ENCODE measurements at places on chromosomes 11 and 22.

- no peak for DNase-seq
Observed at GRCh38 chr11:134742956-134743819, 331.1 kb upstream of the B3GAT1 start.

- no peak for DNase-seq
Observed at GRCh38 chr11:27721264-27722116, 21.2 kb upstream of the BDNF start.

DNA sequence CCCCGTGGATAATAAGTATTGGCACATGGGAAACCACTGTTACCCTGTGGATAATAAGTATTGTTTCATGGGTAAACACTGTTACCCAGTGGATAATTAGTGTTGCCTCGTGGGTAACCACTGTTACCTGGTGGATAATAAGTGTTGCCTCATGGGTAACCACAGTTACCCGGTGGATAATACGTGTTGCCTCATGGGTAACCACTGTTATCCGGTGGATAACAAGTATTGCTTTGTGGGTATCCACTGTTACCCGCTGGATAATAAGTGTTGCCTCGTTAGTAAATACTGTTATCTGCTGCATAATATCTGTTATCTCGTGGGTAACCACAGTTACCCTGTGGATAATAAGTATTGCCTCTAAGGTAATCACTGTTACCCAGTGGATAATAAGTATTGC is 25.5 kb upstream of the NXPE4 start:
- no peak for DNase-seq

GRCh38 chr11:45663486-45664375 is 1.7 kb downstream of the CHST1 start:
- no peak for DNase-seq

DNA sequence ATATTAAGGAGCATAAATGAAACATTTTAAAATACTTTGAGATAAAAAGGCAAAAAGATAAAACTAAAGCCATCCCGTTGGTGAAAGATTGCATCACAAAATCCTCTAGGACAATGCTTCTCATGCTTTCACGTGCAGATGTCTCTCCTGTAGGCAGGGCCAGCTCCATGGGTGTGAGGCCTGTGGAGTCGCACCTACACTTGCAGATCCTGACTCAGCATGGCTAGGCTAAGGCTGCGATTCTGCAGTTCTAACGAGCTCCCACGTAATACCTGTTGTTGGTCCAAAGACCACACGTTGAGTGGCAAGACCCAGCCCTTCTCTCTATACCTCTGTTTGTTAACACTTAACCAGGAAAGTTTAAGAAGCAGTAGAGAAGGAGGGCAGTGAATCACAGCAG is 62.1 kb upstream of the CAPRIN1 start:
- no peak for DNase-seq

DNA sequence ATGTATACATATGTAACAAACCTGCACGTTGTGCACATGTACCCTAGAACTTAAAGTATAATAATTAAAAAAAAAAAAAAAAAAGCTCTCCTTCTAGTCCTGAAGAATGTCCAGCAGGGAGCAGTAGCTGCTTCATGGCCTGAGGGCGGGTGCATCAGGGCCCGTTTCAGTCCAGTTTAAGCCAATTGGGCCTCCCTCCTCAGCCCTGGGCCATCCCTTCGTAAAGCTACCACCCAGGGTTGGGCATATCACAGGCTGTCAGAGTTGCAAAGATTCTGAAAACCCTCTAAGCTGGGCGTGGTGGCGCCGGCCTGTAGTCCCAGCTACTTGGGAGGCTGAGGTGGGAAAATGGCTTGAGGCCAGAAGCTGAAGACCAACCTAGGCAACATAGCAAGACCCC is 5.4 kb downstream of the TMPRSS13 start:
- no peak for DNase-seq

DNA sequence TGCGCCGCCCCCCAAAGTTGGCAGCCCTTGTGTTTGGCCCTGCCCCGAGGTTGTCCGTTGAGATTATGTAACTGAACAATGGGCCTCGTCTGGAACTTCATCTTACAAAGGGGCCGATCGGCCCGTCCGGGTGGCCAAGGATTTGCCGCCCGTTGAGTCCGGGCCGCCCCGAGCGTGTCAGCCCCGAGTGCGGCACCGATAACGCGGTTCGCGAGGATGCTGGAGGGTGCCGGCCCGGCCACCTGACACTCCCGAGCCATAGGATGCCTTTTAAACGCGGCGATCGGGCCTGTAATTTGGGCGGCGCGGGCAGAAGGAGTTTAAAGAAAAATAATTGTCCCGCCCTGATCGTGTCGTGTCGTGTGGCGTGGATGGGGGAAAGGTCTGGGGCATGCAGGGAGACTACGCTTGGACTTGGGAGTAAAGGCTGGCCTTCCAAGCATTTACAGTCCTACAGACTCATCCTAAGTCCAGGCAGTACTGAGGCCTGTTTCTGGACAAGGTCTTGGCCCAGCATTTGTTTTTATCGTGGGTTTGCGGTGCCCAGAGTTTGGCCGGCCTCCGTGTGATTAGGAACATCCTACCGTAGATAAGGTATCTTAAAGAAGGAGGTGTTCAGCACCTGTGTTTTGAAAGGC is 1.3 kb downstream of the WEE1 start:
- no peak for DNase-seq

GRCh38 chr11:11464555-11464954 is 111.5 kb upstream of the CSNK2A3 start:
- no peak for DNase-seq

- DNase-seq = no peak
Observed at GRCh38 chr22:40966726-40967085, 15.5 kb downstream of the RBX1 start.

DNA sequence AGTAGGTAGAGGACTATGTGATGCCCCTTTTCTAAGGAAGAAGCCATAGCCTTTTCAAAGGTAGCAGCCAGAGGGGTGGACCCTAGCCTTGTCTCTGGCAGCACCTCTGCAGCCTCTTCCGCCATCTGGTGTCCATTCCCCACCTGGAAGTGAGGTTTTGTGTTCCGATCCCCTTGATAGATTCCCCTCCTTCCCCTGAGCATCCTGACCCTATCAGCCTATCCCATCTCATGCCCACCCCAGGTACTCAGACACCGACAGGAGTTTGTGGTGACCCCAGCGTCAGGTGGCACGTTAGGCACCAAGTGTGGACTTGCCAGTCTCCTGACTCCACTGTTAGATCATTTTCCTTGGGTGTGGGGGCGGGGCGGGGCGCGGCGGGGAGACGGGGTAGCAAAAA is 398 bp upstream of the FAM89B start:
- DNase-seq = no peak

DNA sequence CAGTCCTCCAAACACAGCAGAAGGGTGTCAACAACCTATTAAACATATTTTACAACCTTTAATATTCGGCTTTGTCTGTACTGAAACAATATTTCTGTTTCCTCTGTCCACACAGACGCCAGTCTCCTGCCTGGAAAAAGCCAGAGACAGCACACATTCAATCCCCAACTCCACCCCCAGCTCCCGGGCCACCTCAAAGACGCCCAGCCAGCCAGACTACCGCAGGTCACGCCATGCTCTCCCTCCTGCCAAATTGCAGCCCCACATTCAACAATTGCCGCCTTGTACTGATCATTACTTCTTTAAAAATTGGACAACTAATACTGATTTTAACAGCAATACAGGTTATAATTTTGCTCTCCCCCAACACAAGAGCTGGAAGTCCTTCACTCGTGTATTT is 1.2 kb downstream of the SERGEF start:
- DNase-seq = no peak

GRCh38 chr11:73077454-73077853 is 64.7 kb downstream of the FCHSD2 start:
- DNase-seq = no peak

- DNase-seq = peak; percentile 79
Observed at GRCh38 chr11:34044664-34045485, 6.7 kb upstream of the CAPRIN1 start.

DNA sequence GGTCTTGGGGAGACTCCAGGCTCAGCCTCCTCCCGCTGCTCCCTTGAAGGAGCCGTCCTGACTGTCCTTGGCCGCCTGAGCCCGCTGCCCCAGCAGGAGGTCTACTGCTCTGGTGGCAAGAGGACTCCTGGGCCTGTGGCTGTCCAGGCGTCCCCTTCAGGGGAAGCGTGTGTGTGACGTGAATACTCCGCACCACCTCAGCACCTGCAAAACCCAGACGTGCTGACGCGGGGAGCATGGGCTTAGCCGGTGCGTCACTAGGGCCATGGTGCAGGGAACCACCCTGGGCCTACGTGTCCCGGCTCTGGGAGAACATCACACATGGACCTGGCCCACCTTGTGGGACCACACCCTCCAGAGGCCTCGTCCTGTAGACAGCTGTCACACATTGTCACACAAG is 30.2 kb upstream of the BRSK2 start:
- no peak for DNase-seq

DNA sequence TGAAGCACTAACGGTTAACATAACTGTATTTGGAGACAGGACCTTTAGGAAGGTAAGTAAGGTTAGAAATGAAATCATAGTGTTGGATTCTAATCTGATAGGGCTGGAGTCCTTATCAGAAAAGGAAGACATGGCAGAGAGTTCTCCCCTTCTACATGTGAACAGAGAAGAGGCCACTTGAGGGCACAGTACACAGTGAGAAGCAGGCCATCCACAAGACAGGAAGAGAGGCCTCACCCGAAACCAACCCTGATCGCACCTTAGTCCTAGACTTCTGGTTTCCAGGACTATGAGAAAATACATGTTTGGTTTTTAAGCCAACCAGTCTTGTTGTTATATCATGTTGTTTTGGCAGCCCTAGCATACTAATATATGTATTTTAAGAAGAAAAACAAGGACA is 170.0 kb downstream of the LRRC4C start:
- no peak for DNase-seq

GRCh38 chr11:89381094-89381493 is 110.1 kb downstream of the NOX4 start:
- no peak for DNase-seq

- no peak for DNase-seq
Observed at GRCh38 chr11:130760515-130761125, 155.7 kb downstream of the SNX19 start.

- DNase-seq = no peak
Observed at GRCh38 chr11:48051217-48051830, 71.0 kb downstream of the PTPRJ start.

DNA sequence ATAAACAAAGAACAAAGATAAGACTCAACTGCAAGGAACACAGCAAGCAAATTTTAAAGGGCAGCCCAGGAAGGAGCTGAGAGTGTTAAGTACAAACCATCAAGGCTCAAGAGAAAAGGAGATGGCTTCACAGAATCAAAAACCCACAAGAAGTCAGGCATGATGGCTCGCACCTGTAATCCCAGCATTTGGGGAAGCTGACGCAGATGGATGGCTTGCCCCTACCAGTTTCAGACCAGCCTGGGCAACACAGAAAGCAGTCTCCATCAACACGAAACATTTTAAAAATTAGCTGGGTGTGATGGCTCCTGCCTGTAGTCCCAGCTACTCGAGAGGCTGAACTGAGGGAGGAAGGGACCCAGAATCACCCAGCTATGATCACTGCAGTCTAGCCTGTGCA is 32.6 kb downstream of the MAPK1 start:
- no peak for DNase-seq

DNA sequence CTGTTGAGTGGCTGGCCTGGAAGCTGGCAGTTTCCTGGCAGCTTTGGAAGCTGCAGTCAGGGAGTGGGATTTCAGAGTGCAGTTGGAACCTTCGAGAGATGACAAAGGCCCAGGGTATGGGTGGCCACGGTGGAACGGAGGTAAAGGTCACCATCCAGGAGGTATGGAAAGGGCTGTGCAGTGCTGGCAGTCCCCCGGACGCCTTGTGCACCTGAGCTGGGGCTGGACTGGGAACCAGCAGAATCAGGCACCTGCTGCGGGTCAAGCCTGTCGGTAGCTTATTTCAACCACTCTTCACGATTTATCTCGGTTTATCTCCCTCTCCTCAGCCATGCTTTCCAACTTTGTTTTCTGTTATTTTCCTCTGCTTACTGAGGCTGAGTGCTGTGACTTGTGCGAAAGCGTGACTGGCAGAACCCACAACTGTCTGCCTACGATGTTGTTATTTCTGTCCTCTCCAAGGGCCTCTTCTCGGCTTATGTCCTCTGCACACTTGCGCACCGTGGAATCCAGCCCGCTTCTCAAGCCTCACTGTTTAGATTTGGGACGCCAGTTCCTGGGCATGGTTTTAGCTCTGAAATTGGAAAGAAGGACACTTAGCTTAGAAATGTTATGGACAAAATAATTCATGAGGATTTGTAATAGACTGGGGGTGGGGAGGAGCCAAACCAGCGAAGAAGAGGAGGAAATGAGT is 24.0 kb upstream of the ATXN10 start:
- no peak for DNase-seq

- peak; percentile 42 for DNase-seq
Observed at GRCh38 chr11:11010624-11011127, 152.8 kb upstream of the ZBED5 start.

GRCh38 chr22:43869799-43870198 is 7.5 kb upstream of the SULT4A1 start:
- no peak for DNase-seq

DNA sequence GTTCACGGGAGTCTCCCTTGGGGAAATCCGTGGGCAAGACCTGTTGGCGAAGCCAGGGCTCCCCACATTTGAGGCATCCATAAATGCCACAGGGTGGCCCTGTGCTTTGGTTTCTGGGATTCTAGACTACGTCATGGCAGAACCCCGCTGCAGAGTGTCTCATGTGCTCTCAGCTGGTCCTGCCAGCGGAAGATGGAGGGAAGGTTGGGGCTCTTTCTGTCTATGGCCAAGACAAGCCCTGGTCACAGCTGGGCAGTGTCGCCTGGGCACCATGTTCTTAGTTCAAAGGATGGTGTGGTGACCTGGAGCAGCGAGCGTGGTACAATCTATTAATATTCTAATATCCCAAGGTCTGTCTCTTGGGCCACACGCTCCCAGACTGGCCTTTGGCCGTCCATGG is 511.7 kb downstream of the TBC1D22A start:
- no peak for DNase-seq

DNA sequence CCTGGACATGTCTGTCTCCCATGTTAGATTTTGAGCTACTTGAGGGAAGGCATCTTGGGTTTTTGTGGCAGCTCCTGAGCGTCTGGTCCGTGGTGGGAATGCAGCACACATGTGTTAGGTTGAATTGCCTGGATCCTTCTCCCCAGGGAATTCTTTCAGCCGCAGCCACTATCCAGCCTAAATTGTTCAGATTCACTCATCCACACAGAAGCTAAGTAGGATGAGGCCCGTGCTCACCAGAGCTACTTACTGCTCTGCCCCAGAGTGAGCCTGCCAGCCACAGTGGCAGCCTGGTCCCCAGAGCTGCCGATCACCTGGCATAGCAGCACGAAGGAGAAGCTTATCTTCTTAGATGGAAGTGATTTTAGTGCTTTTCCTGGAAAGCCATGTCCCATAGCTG is 34.4 kb upstream of the SORL1-AS1 start:
- no peak for DNase-seq

DNA sequence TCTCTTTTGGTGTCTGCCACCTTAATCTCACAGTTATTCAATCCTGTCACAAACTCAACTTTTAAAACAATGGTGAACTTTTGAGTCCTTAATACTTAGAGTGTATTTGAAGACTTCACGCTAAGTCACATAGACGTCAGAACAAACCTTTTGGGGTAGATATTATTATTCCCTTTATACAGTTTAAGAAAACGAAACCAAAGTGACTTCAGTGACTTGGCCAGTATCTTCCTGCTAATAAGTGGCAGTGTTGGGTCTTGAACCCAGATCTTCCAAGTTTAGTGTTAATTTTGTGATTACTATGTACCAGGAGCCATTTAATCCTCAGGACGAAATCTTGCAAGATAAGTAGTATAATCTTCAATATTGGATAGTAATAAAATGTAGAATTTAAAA is 691 bp downstream of the CEP295 start:
- DNase-seq = peak; percentile 5

- no peak for DNase-seq
Observed at GRCh38 chr11:11262171-11262920, 90.7 kb downstream of the CSNK2A3 start.

All from LoVo (cell line).